HT-29 (cell line): ENCODE measurements at places on chromosomes 3 and 15. TPM values are rescaled to one million over a fixed set of nuclear protein-coding genes. Genes with fewer than 3 reads are reported as not detected.

GRCh38 chr3:134846084-134846483, 51.0 kb downstream of the EPHB1 start:
- no peak for DNase-seq

DNA sequence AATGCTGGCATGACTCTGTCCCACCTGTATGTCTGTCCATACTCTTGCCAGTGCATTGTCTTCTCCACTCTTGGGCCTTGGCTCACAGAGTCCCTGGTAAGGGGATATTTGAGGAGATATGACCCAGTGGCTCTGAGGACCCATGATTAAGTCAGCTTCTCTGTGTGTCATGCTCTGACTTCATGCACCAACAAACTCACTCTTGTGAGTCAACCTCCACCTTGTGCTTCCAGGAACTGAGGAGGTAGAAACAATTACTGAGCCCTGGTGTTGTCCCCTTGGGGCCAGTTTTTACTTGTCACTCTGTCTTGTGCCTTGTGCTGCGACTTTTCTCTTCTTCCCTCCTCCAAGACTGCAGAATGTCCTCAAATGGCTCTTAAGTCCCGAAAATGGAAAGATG, 127.1 kb downstream of the ABHD5 start:
- no peak for DNase-seq

- DNase-seq = no peak
These were observed 6.8 kb upstream of the ONECUT1 start for GRCh38 chr15:52796753-52797520.

GRCh38 chr3:148006508-148006907, 597.3 kb downstream of the ZIC1 start:
- peak; percentile 7 for DNase-seq

- DNase-seq = no peak
These were observed 99.0 kb upstream of the MEF2A start for GRCh38 chr15:99466701-99467337.

- DNase-seq = peak; percentile 65
These were observed 35.7 kb downstream of the MGA start for GRCh38 chr15:41695750-41696436.

- DNase-seq = no peak
These were observed 204.7 kb upstream of the MCTP2 start for GRCh38 chr15:94026458-94027304.

GRCh38 chr3:87621667-87622066, 345.3 kb upstream of the POU1F1 start:
- DNase-seq = no peak

DNA sequence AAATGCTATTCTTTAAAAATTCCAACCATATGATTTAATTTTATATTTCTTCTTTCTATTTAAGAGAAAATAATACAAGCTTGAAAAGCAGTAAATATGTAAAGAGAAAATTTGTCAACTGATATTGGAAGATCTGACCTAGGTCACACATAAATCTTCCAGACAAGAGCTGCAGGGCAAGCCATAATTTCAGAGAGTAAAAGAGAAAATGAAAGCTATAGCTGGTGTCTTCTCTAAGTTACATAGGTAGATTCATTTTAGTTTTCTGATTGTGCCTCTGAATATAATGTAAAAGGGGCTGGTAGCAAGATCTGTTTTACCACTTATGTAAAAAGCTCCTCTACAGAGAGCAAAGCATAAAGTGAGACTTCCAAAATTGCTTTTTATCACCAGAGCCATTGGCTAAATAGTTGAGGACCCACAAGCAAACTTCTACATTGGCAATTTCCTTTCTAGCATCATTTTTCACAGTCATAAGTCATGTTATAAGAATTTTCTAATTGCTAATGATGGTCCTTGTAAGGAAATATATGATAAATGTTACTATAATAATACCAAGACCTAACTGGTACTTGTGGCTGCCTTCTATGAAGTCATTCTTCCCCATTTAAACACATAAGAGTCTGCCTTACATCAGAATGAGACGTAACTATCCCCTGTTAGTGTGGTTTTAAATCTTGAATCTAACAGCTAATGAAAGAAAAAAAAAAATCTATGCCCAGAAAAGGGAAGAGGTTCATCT, 80.8 kb upstream of the SKOR1 start:
- no peak for DNase-seq

DNA sequence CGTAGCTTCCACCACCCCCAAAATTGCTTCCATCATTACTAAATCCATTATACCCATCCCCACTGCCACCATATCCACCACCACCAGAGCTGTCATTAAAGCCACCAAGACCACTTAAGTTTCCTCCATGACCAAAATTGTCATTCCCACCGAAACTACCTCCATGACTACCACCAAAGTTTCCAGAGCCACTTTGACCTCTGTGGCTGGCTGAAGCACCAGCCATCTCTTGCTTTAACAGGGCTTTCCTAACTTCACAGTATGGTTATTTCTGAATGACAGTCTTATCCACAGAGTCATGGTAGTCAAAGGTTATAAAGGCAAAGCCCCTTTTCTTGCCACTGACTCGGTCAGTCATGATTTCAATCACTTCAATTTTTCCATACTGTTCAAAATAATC, 24.3 kb upstream of the DENND4A start:
- DNase-seq = no peak

GRCh38 chr15:73391128-73391872, 22.5 kb upstream of the HCN4 start:
- DNase-seq = no peak

DNA sequence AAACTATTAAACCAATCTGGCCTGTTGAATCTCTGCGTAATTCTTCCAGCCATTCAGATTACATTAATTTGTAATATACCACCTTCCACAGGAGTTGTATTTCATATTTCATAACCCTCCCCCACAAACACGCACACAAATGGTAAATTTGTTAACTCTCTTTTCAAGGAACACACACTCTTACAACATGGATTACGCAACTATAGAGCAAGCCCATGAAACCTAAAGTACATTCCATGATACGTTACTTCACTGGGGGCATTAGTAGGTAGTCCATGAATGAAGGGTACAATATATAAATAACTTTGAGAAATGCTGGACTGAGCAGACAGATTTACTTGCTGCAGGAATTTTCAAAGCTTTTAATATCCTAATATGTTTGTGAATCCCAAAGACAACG, 65.0 kb downstream of the TRIM69 start:
- DNase-seq = no peak

GRCh38 chr15:78103406-78104118, 11.2 kb downstream of the SH2D7 start:
- DNase-seq = no peak

- DNase-seq = no peak
These were observed 32.5 kb downstream of the GAP43 start for GRCh38 chr3:115655761-115656282.

GRCh38 chr3:49519296-49519695, 35.0 kb upstream of the BSN start:
- no peak for DNase-seq

DNA sequence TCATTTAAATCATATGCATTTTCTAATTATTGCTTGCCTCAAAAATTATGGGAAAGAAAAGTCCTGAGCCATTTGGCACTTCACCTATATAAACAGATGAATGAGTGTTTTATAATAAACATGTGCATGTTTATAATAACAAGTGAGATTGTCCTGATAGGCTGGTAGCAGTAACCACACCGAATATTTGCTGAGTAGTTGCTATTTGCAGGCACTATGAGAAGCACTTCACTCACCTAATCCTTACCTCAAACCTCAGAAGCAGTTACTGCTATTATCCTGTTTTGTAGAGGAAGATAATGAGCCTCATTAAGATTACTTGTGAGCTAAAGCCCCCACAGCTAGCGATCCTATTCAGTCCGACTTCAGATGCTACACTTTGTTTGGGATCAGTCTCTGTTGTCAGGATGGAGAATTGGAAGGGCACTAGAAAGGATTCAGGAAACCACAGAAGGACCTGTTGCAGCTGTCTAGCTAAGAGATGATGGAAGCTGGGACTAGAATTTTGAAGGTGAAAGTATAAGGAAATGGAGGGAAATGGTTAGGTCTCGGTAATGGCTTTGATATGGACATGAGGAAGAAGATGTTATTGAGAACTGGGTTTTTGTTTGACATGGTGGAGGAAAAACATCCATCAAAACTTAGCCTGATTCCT, 28.4 kb upstream of the MAGI1 start:
- no peak for DNase-seq

DNA sequence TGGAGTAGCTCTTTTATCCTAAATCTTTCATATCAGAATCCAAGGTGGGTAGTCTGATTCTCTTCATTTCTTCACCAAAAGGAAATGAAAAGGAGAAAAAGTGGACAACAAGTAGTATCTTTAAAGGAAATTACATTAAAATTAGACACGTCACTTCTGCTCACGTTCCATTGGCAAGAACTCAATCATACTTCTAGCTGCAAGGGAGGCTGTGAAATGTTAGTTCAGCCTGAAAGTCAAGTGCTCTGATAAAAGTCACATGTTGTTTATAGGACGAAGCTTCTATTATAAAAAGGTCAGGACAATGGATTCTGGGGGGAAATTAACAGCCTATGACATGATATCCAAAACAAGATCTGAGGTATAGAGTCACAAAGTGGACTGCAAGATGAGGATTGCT, 164.6 kb upstream of the MCTP2 start:
- DNase-seq = no peak

- no peak for DNase-seq
These were observed 56.2 kb upstream of the FILIP1L start for GRCh38 chr3:100170486-100170885.

The FYTTD1 gene
- total RNA-seq = 29.2 and 41.6 TPM in 2 replicates

The PAK6 gene
- 6.4 and 17.7 TPM in 2 replicates for total RNA-seq

The SI gene
- total RNA-seq = 0.20 and 0.55 TPM in 2 replicates

The FBXL2 gene
- not detected in 2 replicates for total RNA-seq

The SLTM gene
- 92.9 and 104 TPM in 2 replicates for total RNA-seq

The CPLX3 gene
- total RNA-seq = 0.13 and 0.25 TPM in 2 replicates

The GABRA5 gene
- not detected in 2 replicates for total RNA-seq

The ALDH1A3 gene
- 12.3 and 21.0 TPM in 2 replicates for total RNA-seq

The ELL3 gene
- total RNA-seq = 94.9 and 101 TPM in 2 replicates
